Glutamatergic neuron (in vitro differentiated cells): ENCODE measurements at places on chromosomes 5 and 9.

- no peak for DNase-seq
Observed at GRCh38 chr9:37398464-37399025, 24.0 kb upstream of the GRHPR start.

- DNase-seq: no peak
Observed at GRCh38 chr5:132237670-132238069, 10.0 kb upstream of the P4HA2 start.

DNA sequence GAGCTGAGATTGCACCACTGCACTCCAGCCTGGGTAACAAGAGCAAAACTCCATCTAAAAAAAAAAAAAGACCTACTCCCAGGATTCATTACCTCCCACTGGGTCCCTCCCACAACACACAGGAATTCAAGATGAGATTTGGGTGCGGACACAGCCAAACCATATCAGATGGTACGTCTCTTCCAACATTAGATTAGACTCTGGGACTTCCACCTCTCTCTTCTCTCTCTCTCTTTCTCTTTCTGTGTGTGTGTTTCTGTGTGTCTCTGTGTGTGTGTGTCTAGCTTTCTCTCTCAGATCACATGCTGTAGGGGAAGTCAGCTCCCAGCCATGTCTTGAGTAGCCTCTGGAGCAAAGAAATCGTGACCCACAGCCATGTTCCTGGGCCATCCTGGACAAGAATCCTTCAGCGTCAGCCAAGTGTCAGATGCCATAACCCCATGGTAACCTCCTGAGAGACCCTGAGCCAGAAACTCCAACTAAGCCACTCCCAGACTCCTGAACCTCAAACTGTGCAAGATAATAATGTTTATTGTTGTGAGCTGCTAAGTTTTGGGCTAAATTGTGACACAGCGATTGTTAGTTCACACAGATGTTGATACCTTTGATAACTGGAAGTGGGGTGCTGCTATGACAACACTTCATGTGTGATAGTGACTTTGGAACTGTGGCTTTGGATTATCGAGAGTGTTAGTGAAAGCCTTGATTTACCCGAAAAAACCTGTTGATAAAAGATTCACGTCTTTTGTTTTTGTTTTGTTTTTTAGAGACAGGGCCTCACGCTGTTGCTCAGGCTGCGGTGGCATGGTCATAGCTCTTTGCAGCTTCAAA, 4.1 kb upstream of the CMBL start:
- no peak for DNase-seq

DNA sequence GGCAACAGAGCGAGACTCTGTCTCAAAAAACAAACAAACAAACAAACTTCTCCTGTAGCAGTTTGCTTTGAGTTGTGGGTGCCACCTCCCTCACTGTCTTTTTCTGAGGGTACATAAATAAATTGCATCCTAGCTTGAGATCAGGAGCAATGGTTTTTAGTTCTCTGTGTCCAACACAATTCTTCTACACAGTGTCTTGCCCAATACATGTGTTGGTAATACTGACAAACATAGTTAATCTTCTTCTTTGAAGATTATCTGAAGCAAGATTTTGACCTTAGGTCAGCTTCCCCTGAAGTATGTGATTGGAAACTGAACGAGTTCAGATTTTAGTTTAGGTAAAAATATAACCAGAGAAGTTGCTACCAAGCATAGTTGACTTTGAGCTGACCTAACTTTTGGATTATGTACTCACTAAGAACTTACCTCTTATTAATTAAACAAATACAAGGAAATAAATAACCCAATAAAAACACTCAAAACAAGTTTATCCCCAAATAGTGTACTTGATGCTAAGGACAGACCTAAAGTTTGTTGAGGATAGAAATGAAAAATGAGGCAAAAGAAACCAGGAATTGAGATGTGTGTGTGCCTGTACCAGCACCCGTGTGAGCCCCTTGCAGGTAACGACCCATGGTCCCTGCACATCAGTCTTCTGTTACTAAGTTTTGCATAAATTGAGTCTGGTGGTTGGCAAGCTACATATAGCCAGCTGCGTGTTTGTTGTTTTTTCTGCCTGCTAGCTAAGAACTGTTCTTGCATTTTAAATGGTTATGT, 16.2 kb downstream of the TJP2 start:
- no peak for DNase-seq

GRCh38 chr9:123500336-123500735, 144.3 kb downstream of the CRB2 start:
- no peak for DNase-seq

DNA sequence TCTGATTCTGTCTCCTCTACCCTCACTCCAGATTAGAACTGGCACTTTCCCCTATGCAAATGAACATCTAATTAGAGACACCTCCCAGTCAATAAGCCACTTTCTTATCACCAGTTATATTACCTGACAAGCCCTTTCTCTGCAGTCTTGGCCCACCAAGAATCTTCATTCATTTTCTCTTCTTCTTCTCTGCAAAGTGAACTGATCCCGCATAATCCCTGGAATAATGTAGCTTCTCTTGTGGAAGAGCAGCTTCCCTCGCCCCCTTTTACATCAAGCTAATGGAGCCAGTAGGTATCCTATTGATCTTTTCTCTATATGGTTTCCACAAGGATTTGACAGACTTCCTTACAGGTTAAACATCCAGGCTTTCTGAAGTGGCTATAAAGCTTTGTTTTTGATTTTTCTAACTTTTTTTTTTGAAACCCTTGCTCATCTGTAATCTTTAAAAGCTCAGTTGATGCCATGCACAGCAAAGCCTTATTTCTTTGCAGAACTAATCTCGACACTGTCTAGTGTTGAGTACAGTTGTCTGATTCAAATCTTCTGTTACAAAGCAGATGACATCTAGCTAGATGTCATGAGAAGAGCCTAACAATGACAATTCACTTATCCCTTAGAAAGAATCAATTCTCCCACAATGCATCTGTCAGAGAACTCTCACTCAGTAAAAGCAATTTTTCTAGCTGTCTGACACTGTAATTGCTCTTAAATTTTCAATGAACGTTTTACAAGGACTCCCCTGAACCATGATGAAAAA, 281.4 kb downstream of the ISL1 start:
- no peak for DNase-seq

GRCh38 chr5:168940712-168941111, 360.2 kb downstream of the SLIT3 start:
- DNase-seq: no peak

- DNase-seq: no peak
Observed at GRCh38 chr9:111190347-111190746, 139.7 kb downstream of the OR2K2 start.

GRCh38 chr9:98790134-98790841, 6.1 kb downstream of the ANKS6 start:
- DNase-seq: no peak

DNA sequence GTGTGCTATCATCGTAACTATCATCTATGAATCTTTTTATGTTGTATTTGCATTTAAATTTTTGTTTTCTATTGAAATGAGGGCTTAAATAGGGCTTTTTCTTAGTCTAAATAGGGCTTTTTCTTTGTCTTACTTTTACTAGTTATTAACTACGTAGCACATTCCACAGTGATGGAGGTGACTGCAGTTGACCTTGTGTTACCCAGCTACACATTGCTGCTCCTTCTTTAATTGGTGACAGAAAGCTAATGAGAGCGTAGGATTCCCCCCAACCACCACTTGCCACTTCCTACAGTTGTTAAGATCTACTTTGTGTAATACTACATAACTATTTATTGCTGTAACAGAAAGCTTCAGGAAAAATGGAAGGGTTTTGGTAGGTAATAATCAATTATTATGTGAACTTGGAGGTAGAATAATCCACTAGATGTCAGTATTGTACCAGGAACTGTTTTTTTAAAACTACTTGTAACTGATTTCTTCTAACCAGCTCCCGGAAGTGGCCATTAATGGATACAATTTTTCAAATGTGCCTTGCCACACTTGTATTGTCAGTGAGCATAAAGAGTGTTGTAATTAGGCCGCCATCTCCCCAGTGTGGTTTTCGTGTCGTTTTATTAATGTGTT, 18.0 kb downstream of the MTRR start:
- no peak for DNase-seq

- no peak for DNase-seq
Observed at GRCh38 chr5:91635950-91636734, 253.0 kb upstream of the ARRDC3 start.

DNA sequence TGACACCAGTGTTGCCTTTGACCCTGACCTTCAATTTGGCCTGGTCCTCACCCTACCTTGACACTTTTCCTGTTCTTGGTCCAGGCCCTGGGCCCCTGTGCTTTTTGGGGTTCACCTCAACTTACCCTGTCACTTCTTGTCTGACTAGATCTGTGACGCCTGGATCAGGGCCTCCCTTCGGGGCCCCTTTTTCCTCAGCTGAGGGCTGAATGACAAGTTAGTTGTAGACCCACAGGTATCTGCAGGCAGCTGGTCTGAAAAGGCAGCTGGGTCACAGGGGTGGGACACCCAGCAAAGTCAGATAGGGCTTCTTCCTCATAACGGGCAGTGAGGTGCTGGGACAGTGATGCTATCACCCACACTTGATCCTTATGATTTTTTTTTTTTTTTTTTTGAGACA, 10.0 kb upstream of the MYORG start:
- no peak for DNase-seq

GRCh38 chr9:71929223-71929622, 17.8 kb downstream of the C9orf85 start:
- DNase-seq: no peak

GRCh38 chr5:137605411-137605810, 106.3 kb upstream of the SPOCK1 start:
- DNase-seq: no peak
